Activated CD4-positive, alpha-beta T cell treated with anti-CD3 and anti-CD28 coated beads, Interleukin-2, amount 50 U/mL, for 48 hours (primary cell): ENCODE measurements at places on chromosomes 6 and 20.

- DNase-seq, result no peak
Measured at GRCh38 chr6:157570752-157571151, 189.8 kb downstream of the ZDHHC14 start.

GRCh38 chr6:128471907-128472306 lies 48.5 kb downstream of the PTPRK start:
- DNase-seq, result no peak

GRCh38 chr20:63273635-63274380 lies 1.2 kb downstream of the ARFGAP1 start:
- no peak for DNase-seq

DNA sequence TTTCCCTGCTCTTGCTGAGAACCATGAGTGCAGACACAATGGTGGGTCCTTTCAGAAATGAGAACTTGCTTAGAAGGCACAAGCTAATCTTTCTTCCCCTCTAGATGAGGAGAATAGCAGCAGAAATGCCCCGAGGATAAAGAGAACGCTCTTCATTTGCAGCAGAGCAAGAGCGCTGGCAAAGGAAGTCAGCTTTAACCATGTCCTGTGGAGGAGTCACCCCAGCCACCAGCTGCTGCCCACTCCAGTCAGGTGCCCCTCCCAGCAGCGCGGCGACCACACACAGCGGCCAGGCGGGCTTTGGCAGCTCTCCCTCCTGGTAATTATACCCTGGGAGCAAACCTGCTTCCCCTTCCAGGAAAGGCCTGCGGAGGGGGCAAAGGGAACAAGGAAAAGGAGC lies 42.4 kb upstream of the EMILIN3 start:
- no peak for DNase-seq

GRCh38 chr6:66948106-66948505 lies 1241.1 kb upstream of the EYS start:
- no peak for DNase-seq

GRCh38 chr20:47454298-47455132 lies 47.2 kb upstream of the NCOA3 start:
- DNase-seq, result no peak

DNA sequence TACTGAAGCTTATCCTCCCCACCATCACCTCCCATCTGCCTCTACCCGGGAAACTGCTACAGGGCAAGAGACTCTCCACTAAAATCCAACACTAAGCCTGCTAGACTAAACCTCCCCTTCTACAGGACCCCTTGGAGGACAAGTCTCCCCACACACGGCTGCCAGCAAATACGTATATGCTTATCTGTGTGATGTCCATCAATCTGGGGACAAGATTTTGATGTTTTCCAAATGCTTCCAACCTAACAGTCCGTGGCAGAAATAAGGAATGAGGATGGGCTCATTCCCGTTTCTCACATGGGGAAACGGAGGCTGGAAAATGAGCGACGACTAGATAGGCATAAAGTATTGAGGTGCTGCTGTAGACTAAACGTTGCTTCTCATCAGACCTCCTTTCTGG lies 1.8 kb downstream of the KCNK5 start:
- no peak for DNase-seq

GRCh38 chr20:34876406-34877282 lies at the start of gene ACSS2:
Gene ACSS2 (plus strand): TSS chr20:34876612. CDS start chr20:34876646, 34 bp downstream.
- peak; percentile 99 for DNase-seq

GRCh38 chr6:147063469-147064031 lies 140.7 kb upstream of the STXBP5 start:
- no peak for DNase-seq
